ENCODE measurements at places on chromosomes 6 and 20. TPM values are rescaled to one million over a fixed set of nuclear protein-coding genes. Genes with fewer than 3 reads are reported as not detected.

- no peaks in the 10 kb centered on the region for H3K36me3 ChIP-seq
- H3K4me1 ChIP-seq = peaks cover 5% of the 10 kb centered on the region
- H3K27me3 ChIP-seq = peaks cover 13% of the 10 kb centered on the region
- H3K27ac ChIP-seq = no peak overlapping the region
- H3K4me3 ChIP-seq = no peak overlapping the region
- DNase-seq = no peak
Measured at GRCh38 chr6:49555951-49556350, 5.5 kb downstream of the C6orf141 start.

- H3K27ac ChIP-seq = no peak overlapping the region
- no peaks in the 10 kb centered on the region for H3K27me3 ChIP-seq
- DNase-seq = no peak
- peaks cover 9% of the 10 kb centered on the region for H3K4me1 ChIP-seq
Measured at GRCh38 chr6:38352636-38353035, 287.1 kb downstream of the BTBD9 start.

- no peaks in the 10 kb centered on the region for H3K27me3 ChIP-seq
- H3K27ac ChIP-seq = peak overlapping the region; percentile 31
- no peak for DNase-seq
- H3K36me3 ChIP-seq = no peaks in the 10 kb centered on the region
- H3K4me1 ChIP-seq = peaks cover 56% of the 10 kb centered on the region
Measured at GRCh38 chr6:131029626-131030297, 33.3 kb downstream of the EPB41L2 start.

- no peak overlapping the region for H3K4me3 ChIP-seq
- no peak overlapping the region for H3K27ac ChIP-seq
- no peaks in the 10 kb centered on the region for H3K27me3 ChIP-seq
- peaks cover 18% of the 10 kb centered on the region for H3K4me1 ChIP-seq
Measured at GRCh38 chr6:163333701-163334663, 80.5 kb upstream of the QKI start.

GRCh38 chr6:117194978-117195377 is 70.4 kb upstream of the VGLL2 start:
- no peaks in the 10 kb centered on the region for H3K27me3 ChIP-seq
- no peak for DNase-seq
- H3K4me1 ChIP-seq = no peaks in the 10 kb centered on the region
- no peak overlapping the region for H3K27ac ChIP-seq
- H3K36me3 ChIP-seq = no peaks in the 10 kb centered on the region
- H3K4me3 ChIP-seq = no peak overlapping the region

DNA sequence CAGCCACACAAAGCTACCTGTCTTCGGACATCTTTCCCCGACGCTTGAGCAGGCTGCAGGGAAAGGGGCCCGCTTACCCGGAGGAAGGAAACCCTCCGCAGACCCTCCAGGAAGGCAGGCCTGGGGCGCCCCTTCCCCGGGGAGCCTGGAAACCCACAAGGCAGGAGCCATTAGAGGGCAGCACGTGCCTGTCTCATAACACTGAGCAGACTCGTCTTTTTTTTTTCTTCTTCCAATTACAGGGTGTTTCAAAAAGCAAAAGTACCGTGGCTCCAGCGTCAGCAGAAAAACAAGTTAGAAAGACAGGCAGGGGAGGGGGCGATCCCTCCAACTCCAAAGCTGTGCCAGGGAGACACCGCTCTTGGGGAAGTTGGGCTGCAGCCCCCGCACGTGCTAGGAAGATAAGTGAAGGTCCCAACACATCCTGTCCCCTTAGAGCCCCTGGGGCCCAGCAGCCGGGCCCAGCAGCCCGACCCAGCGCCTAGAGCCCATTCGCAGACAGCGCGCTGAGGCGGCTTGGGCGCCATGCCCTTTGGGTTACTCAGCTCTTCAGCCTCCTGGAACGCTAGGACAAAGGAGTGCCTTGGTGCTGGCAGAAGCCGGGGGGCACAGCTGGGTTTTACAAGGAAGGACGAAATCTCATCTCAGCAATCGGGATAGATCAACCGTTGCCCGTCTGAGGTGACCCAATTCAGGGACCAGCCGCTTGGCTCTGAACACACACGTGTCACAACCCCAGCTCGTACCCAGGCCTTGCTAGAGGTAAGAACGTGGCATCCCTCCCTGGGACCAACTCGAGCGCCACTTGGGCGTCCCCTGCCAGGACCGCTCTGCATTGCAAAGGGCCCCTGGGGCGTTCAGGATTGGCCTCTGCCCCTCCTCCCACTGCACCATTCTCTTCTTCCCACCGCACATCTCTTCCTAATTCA is 136.3 kb downstream of the LY86 start:
- H3K36me3 ChIP-seq = no peaks in the 10 kb centered on the region
- H3K27ac ChIP-seq = no peak overlapping the region
- peak; percentile 43 for DNase-seq
- H3K4me3 ChIP-seq = no peak overlapping the region
- no peaks in the 10 kb centered on the region for H3K27me3 ChIP-seq

- no peaks in the 10 kb centered on the region for H3K36me3 ChIP-seq
- H3K27ac ChIP-seq = no peak overlapping the region
- no peak overlapping the region for H3K4me3 ChIP-seq
- H3K4me1 ChIP-seq = no peaks in the 10 kb centered on the region
- H3K27me3 ChIP-seq = no peaks in the 10 kb centered on the region
Measured at GRCh38 chr6:5142131-5142530, 57.0 kb downstream of the PPP1R3G start.

The WFDC10B gene
- not detected for total RNA-seq

The MDN1 gene
- 14.8 TPM for total RNA-seq

The RIMS4 gene
- total RNA-seq = not detected

The ECT2L gene
- not detected for total RNA-seq

The TRIM15 gene
- total RNA-seq = not detected

The NR2E1 gene
- 0.03 TPM for total RNA-seq

The RWDD2A gene
- 0.60 TPM for total RNA-seq
